ENCODE measurements at places on chromosomes 2 and 18.
A peak's percentile ranks its signal among the peaks of the same experiment; 100 is the strongest.

DNA sequence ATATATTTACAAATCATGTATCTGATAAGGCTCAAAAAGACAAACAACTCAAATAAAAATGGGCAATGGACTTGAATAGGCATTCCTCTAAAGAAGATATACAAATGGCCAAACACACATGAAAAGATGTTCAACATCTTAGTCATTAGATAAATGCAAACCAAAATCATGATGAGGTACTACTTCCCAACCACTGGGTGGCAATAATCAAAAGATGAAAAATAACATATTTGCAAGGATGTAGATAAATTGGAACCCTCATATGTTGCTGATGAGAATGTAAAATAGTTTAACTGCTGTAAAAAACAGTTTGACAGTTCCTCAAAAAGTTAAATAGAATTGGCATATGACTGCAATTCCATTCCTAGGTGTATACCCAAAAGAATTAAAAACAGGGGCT lies 132.3 kb downstream of the TTC32 start:
- DNase-seq = no peak

DNA sequence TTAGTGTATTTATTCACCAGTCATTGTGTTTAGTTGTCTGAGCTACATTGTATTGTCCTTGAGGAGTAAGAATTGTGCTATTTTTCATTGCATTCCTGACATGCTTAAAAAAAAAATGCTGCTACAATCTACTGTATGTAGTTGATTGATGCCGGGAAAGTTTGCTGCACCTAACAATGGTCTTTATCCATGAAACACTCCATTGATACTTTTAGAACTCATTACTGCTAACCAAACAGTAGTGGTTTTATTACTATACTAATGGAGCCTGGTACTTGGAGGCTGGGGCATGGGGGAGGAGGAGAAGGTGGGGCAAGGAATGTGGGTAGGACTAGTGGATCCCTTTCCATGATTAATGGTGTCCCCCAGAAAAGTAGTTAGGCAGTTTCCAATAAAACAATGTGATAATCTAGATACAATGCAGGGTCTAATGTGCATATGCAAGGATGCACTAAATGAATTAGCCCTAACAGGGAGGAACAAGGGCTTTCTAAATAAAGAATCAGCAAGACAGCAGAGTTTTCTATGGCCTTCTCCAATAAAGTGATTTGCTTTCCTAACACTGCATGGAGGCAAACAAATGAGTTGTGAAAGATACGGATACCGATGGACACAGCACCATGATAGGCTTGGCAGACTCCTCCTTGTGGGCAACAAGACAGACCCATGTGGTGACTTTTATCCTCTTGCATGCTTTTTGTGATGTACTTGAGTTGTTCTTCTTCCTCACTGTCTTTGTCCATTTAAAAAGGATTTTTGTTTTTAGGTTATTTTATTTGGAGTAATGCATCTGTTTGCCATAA lies 78.5 kb downstream of the FMNL2 start:
- DNase-seq = no peak

- no peak for DNase-seq
These were observed 193.5 kb upstream of the EPC2 start for GRCh38 chr2:148451046-148451445.

DNA sequence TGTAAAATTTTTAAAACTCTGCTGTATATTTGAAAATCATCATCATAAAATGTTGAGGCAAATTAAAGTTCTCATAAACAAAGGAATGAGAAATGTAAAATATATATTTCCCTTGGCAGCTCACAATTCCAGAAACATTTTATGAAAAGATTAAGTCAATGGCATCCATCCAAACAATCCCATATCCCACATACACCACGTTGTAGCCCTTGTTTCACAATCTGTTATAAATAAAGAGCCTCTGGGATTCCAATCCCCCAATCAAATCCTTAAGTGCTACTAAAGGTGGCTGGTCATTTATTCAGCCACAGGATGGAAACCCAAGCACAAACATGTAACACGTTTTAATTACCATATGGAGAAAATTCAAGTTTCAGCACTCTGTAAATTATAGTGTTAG lies 51.7 kb downstream of the GFPT1 start:
- no peak for DNase-seq

DNA sequence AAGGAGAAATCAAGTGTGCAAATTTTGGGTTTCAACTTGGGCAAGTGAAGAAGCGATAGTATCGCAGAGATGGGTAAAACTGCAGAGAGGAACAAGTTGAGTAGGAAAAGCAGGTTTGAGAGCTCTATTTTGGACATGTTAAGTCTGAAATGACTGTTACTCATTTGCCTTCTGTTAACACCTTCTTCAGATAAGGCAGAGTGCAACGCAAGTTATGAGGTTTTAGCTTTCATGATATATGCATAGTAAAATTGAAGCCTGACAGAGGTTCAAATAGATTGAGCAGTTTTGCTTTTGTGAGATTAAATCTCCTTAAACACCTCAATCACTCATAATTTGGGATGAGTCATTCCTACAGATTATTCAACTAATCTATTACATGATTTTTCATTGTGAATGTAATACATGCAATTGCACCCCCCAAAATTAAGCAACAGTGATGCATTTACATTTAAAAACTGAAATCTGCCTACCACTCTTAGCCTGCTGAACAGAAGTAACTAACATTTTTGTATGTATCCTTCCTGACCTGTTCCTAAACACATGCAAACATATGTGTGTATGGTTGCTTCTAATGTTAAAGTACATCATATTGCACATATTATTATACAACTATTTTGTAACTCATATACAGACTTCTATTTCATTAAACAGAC lies 575.4 kb downstream of the ARHGAP15 start:
- DNase-seq = no peak

GRCh38 chr18:59742325-59743111 lies 45.3 kb upstream of the CCBE1 start:
- DNase-seq = no peak

- no peak for DNase-seq
These were observed 10.7 kb downstream of the ZBTB14 start for GRCh38 chr18:5284808-5285207.

- DNase-seq = no peak
These were observed 211.3 kb upstream of the HNRNPA3 start for GRCh38 chr2:177001334-177001733.

- DNase-seq = no peak
These were observed 492.3 kb upstream of the VRK2 start for GRCh38 chr2:57554348-57554747.

GRCh38 chr2:217834057-217834620 lies 168.7 kb downstream of the TNS1 start:
- no peak for DNase-seq

DNA sequence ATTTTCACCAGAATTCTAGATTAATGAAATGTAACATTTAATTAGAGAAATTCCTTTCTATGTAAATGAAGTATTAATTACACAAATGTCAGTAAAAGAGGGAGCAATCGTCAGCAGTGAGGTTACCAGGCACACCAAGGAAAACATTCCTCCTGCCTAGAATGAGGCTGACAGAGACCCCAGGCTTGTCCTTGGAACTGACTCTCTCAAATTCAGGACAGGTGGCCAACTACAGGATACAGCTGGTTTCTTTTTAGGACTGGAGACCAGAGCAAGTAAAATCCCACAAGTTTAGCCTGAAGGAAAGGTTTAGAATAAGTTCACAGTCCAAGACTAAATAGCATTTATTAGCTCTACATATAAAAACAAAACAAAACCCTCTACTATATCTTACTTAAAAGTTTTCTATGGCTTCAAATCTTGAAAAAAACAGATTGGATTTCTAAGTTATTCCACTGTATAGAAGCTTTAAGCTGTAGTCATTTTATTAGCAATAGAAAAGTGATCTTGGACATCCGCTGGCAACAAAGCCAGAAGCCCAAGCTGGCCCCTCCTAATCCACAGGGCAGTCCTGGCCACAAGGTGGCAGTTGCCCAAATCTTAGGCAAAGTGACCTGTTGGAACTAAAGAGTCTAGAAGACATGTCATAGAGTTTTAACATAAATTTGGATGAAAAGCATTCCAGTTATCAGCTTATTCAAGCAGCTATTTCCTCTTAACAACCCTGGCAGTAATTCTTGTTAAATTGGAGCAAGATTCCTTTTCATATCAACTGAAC lies 81.0 kb downstream of the SP3 start:
- DNase-seq = peak; percentile 51

- DNase-seq = no peak
These were observed 509.6 kb upstream of the TCF4 start for GRCh38 chr18:56097621-56098020.

- DNase-seq = peak; percentile 28
These were observed 828 bp downstream of the DYNC1I2 start for GRCh38 chr2:171688129-171688465.

DNA sequence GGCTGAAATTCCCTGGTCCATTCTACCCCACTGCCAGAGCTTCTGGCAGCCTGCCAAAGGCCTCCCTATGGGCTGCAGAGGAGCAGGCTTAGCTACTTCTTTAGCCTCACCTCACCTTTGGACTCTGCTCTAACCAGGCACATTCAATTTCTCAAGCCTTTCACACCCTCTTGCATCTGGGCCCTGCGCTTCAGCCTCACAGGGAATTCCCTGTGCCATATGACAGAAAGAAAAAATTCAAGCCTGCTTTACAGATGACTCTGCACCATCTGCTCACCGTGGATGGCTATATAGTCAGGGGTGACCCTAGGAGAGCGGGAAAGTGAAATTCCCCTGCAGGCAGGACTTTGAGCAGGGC lies 62.5 kb downstream of the REEP1 start:
- peak; percentile 99 for DNase-seq

DNA sequence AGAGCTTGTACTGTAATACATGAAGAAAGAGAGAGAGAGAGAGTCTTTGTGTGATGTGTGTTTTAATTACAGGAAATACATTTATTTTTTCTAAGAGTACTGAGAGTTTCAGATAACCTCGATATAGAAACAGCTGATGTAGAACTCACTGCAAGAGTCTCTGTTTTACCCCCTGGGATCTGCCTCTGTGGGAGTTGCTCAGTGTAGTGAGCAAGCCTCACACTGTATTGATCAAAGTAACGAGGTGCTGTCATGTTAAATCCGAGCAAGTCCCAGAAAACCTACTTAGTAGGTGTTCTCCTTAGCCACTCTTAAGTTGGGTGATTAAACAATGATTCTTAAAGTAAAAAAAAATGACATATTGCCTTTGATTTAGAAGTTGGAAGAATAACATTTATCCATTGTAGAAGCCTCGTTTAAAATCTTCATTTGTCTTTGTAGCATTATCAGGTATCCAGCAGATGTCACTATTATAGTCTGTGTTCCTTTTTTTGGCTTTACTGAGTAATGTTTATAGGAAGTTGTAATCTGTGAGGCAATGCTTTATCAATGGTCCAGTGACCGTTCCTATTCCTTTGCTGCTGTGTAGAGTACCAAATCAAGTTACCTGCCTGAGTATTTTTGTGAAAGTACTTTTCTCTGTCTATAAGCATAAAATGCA lies 219.0 kb downstream of the MYO3B start:
- peak; percentile 13 for DNase-seq

- DNase-seq = no peak
These were observed 556.7 kb upstream of the ACVR2A start for GRCh38 chr2:147288131-147288530.

- no peak for DNase-seq
These were observed 36.1 kb upstream of the TMEM178A start for GRCh38 chr2:39629646-39630045.

DNA sequence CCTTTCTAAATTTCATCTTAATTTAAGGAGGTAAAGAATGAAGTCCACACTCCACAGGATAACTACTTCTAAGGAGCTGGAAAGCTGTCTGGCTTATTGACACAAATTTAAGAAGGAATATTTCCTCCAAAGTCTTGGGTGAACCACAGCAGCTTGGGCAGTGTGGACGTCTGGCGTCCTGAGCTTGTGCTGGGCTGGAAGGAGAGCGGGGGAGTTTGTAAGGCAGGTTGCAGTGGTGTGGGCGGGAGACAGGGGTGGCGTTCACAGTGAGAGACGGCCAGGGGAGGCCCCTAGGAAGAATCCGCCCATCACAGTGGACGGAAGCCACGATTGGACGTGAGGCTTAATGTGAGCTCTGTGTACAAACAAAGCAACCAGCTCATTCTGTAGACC lies 25.7 kb downstream of the ADI1 start:
- DNase-seq = peak; percentile 79

- no peak for DNase-seq
These were observed 110.6 kb upstream of the FAM136A start for GRCh38 chr2:70412294-70413070.
